ENCODE measurements at places on chromosomes 12 and 14.
A peak's percentile ranks its signal among the peaks of the same experiment; 100 is the strongest.

DNA sequence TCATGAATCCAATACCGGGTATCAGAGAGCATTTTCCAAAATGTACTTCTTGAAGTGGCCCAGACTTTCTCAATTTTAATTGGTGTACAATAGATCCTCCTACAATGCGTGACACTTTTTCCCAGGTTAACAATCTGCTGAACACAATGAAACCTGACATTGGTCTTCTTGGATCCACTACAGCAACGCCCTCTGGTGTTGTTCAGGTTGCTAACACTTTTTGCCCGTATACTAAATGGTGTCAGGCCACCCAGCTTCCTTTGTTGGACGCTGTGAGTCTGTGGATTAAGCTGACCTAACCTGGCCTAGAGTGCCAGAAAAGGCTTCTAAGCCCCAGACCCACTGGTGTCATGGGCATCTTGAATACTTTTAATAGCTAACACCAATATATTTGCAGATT is 89.2 kb downstream of the KCNK10 start:
- DNase-seq = peak; percentile 47

- DNase-seq = no peak
Observed at GRCh38 chr12:51705450-51705849, 114.4 kb downstream of the SCN8A start.

GRCh38 chr14:22814941-22815713 is at the start of gene SLC7A7:
SLC7A7 (minus strand) TSS chr14:22815435; CDS start chr14:22813398, 2,037 bp downstream.
- no peak for DNase-seq

GRCh38 chr14:56324856-56325699 is 206.9 kb downstream of the PELI2 start:
- DNase-seq = no peak

DNA sequence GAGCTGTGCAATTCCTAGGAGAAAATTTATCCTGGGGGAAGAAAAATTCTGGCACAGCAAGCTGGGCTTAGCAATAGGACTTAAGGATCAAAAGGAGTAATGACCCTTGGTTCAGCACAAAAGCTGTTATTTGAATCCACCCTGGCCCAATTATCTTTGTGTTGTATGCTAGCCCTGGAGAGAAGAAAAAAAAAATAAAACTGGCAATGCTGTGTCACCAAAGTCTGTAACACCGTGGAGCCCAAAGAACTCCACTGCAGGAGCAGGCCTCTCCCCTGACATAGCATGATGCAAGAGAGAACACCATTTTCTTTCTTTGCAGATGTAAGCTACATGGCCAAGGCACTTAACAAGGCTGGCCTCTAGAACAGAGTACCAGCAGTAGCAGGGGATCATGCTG is 63.0 kb upstream of the ARHGAP5 start:
- no peak for DNase-seq

- DNase-seq = no peak
Observed at GRCh38 chr12:95073698-95074520, 491 bp upstream of the NR2C1 start.

DNA sequence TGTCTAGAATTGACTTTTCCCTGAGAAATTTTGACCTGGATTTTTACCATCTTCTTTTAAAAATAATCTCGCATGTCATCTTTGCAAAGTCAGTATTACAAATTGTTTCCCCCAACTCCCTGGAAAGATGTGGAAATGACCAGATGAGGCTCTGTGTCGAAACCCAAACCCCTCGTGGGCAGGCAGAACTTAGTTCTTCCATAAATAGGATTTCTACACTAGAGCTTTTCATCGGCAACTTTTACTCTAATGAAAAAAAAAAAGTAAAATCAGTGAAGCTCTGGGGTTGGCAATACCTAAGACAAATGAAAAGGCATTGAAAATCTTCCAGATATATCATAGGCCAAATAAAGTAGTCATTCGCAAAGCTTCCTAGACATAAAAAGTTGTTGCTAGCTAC is 17.0 kb downstream of the SSPN start:
- no peak for DNase-seq

- DNase-seq = peak; percentile 24
Observed at GRCh38 chr14:59543873-59544272, 32.7 kb downstream of the CCDC175 start.

DNA sequence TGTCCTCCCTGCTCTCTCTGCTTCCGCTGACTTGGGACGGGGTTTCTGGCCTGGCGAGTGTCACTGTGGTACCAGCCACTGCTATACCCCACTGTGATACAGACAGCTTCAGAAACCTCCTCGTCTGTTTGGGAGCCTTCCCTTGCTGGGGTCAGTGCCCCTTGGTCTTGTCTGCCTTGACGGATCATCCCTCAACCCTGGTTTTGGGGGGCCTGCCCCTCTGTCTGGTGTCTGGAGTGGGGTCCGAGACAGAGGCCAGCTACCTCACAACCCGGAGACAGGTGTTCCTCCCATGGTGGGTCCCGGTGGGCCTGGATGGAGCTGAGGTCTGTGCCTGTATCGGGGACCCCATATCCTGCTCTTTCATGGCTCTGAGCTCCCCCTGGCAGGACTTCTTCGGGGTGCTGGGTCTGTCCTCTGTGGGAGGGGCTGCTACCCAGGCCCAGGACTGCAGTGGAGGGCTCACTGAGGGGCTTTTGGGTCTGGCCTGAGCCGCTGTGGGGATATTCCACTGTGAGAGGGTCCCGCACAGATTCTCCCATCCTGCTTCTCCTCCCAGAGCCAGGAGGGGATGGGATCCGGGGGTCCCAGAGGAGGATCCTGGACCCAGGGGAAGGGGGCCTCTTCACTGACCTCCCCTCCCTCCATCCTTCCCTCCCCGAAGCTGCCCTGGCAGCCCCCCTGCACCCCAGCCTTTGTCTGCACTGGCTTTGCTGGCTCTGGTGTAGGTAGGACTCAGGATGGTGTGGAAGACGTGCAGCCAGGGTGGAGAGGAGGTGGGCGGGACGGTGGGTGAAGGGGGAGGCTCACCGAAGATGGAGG is 365.5 kb downstream of the TMEM121 start:
- DNase-seq = no peak

DNA sequence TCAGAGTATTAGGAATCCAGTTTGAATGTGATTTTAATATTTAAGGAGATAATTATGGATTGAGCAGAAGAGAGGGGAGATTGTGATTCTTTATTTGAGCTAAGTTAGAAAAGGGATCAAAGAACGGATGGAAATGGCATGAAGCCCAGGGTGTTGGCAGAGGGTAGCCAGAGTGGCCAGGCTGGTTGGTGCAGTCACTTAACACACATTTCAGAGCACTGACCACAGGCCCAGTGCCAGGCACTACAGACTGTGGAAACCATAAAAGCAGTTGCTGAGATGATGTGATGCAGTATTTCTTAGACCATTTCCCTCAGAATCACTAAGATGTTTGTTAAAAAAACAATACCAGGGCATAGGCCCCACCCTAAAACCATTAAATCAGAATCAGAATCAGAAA is 167.7 kb upstream of the AMIGO2 start:
- no peak for DNase-seq

- DNase-seq = peak; percentile 42
Observed at GRCh38 chr14:95541346-95541745, 6.5 kb downstream of the GLRX5 start.

GRCh38 chr12:76927170-76927784 is 48.5 kb upstream of the CSRP2 start:
- peak; percentile 73 for DNase-seq

- DNase-seq = no peak
Observed at GRCh38 chr12:121930862-121931261, 12.5 kb downstream of the CFAP251 start.

DNA sequence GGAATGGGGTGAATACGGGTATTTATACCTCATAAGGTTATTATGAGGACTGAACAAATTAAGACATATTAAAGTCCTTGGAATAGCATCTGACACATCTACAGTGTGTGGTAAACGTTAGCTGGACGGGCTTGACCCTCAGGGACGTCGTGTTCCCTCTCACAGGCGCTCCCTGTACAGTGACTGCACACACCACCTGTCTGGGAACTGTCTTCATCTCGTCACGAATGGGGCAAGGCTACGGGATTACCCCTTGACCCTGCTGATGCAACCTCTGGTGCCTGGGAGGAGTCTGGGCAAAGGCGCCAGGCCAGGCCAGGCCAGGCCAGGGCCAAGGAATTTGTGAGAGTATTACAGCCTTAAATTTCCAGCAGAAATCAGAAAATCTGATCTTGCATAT is 191.1 kb downstream of the CALM1 start:
- DNase-seq = no peak

- DNase-seq = peak; percentile 43
Observed at GRCh38 chr12:116323406-116324386, 46.2 kb upstream of the MED13L start.

DNA sequence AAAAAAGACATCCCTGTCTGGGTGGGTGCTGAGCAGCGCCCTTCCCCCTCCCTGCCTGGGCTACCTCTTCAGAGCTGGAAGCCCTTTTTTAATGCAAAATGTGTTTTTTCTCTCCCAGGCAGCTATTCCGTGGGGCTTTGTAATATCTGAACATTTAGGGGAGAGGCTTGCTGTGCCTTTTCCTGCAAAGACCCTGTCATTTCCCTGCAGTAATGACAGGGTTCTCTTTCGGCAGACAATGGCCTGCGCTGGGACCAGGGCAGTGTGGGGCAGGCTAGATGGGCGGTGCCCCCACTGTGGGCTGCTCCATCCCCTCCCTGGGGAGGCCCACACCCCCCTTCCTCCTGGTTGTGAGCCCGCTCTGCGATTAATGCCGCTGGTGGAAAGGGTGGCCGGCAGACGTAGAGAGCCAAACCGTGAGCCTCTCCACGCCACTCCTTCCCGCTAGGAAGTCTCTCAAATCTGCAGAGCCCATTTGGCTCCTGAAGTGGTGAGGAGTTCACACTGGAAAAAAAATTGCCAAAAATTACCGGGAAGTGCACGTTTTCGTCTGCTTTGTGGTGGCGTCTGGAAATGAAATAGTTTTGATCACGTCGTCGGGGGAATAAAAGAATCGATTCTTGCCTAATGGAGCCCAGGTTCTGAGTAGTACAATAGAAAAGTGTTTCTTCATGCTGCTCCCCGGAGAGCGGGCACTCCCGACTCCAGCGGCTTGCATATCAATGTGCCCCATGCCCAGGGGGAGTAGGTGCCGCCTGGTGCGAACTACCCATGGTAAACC is 31.5 kb downstream of the KIF26A start:
- no peak for DNase-seq

DNA sequence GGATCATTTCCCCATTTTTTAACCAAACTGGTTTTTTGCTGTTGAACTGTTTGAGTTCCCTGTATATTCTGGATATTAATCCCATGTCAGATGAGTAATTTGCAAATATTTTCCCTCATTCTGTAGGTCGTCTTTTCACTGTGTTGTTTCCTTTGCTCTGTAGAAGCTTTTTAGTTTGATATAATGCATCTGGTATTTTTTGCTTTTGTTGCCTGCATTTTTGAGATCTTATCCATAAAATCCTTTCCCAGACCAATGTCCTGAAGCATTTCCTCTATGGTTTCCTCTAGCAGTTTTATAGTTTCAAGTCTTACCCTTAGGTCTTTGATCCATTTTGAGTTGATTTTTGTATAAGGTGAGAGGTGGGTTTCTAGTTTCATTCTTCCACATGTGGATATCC is 71.3 kb downstream of the LRP6 start:
- DNase-seq = no peak

GRCh38 chr14:35341454-35341750 is 49.2 kb downstream of the PSMA6 start:
- no peak for DNase-seq

- no peak for DNase-seq
Observed at GRCh38 chr14:74980731-74981461, 21.8 kb upstream of the EIF2B2 start.

DNA sequence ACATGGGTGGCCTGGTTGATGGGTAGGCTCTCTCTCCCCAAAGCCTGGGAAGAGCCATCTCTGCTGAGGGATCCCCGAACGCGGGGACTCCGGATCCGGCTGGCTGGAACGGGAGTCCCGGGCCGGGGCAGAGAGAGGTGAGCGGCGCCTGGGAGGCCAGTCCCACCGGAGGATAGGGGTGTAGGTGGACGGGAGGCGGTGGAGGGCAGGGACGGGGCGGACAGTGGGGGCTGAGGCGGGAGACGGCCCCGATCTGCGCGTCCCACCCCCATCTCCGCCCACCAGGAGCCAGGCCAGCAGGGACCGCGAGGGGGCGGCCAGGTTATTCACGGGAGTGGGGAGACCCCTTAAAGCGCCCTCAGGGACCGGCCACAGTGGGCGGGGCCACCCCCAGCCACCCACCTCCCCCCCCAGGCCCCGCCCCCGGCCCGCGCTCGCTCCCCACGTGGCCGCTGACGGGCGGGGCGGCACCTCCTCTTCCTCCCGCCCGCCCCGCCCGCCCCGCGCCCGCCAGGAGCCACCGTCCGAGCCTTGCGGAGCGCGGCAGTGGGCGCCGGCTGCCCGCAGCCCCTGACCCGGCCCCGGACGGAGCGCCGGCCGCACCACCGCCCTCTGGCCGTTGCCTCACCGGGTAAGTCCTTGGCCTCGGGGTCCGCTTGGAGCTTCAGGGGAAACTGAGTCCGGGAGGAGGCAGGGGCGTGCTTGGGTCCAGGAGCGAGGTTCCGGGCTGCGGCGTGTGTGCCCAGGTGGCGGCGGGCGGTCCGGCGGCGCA is at the start of gene INF2:
TSS of gene INF2 (plus strand) at position 510 of the 772 bp plus-strand sequence. CDS start 11,748 bp downstream, outside the sequence.
- peak; percentile 85 for DNase-seq

GRCh38 chr12:11678781-11679180 is 29.3 kb downstream of the ETV6 start:
- peak; percentile 87 for DNase-seq

GRCh38 chr14:36438883-36439282 is 81.1 kb downstream of the NKX2-1 start:
- no peak for DNase-seq

- DNase-seq = no peak
Observed at GRCh38 chr14:96121660-96122395, 82.7 kb downstream of the C14orf132 start.

- no peak for DNase-seq
Observed at GRCh38 chr12:113292547-113292946, 42.4 kb downstream of the SLC8B1 start.

All from hematopoietic multipotent progenitor cell treated with erythropoietin and hydrocortisone succinate and interleukin-3 and kit ligand, for 4 days (in vitro differentiated cells).